H9 (cell line): ENCODE measurements at places on chromosomes 11 and 22. TPM values are rescaled to one million over a fixed set of nuclear protein-coding genes. Genes with fewer than 3 reads are reported as not detected.

C11orf91 gene
- total RNA-seq = not detected in 2 replicates

- no peak overlapping the region for H3K4me3 ChIP-seq
- no peak for DNase-seq
- 0 out of 2 replicates have a peak, but pooled peaks cover 4% of the 10 kb centered on the region for H3K4me1 ChIP-seq
- H3K27me3 ChIP-seq = no peaks in the 10 kb centered on the region
- no peak overlapping the region for H3K27ac ChIP-seq
Measured at GRCh38 chr11:91243051-91243450, 981.6 kb upstream of the FAT3 start.

DNA sequence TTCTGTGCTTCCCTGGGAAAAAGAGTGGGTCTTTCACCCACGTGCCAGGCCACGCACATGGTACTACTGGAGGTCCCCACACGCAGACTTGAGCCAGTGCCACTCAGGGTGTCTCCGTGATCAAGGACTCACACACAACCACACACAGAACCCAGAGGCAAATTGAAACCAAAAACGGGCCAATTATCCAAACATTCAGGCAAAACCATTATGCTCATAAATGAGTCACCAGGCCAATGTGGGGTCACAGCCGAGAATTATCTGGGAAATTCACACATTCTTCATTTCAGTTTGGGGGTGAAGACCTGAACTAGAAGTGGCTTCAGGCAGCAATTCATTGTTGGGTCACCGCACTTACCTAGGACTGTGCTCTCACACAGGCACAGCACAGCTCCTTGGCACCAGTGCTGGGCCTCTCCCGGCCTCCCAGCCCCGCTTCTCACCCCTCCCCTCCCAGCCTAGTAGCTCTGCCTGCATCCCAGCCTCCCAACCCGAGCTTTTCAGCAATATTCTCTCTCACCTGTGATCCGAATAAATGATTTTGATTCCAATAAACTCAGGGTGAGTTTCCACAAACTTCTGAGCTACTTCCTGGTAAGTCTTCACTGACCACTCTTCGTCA is 28.0 kb downstream of the ADA2 start:
- H3K4me1 ChIP-seq = no peaks in the 10 kb centered on the region; the same call in 1 of the 2 replicates
- peaks cover 14% of the 10 kb centered on the region for H3K36me3 ChIP-seq
- H3K27me3 ChIP-seq = no peaks in the 10 kb centered on the region
- H3K27ac ChIP-seq = no peak overlapping the region
- no peak for DNase-seq

CSNK2A3 gene
- 1.7 TPM in 2 replicates for total RNA-seq

GRCh38 chr11:107928767-107929507 is 689 bp downstream of the RAB39A start:
- H3K36me3 ChIP-seq = no peaks in the 10 kb centered on the region
- H3K27ac ChIP-seq = no peak overlapping the region
- DNase-seq = peak; percentile 40
- H3K4me1 ChIP-seq = no peaks in the 10 kb centered on the region; the same call in 1 of the 2 replicates
- H3K27me3 ChIP-seq = no peaks in the 10 kb centered on the region

GALNT18 gene
- 1.5 and 1.7 TPM in 2 replicates for total RNA-seq

TSSK2 gene
- total RNA-seq = not detected in 2 replicates

GRCh38 chr11:8206251-8207079 is 37.6 kb upstream of the RIC3 start:
- H3K27me3 ChIP-seq = no peaks in the 10 kb centered on the region
- no peaks in the 10 kb centered on the region for H3K36me3 ChIP-seq
- H3K4me3 ChIP-seq = no peak overlapping the region
- H3K27ac ChIP-seq = no peak overlapping the region

SOX6 gene
- total RNA-seq = 0.15 TPM in 1 of 2 replicates, not detected in the other

DNA sequence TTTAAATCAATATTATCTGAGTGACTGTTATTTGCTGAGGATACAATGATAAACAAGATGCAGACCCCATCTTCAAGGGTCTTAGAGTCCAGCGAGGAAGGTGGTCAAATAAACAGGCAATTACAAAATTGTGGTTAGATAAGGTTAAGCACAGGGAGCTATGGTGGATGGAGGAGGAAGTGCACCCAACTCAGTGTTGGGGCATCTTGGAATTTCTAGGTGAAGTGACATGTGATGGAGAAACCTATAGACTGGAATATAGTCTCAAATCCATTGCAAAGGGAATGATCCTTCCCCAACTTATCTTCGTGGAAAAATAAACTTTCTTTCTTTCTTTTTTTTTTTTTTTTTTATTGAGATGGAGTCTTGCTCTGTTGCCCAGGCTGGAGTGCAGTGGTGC is 3.4 kb upstream of the PTPRJ start:
- H3K27ac ChIP-seq = no peak overlapping the region
- peaks cover 4% of the 10 kb centered on the region; the same call in 1 of the 2 replicates for H3K4me1 ChIP-seq
- H3K4me3 ChIP-seq = no peak overlapping the region
- no peaks in the 10 kb centered on the region for H3K36me3 ChIP-seq
- DNase-seq = no peak

FAM227A gene
- 3.6 and 4.2 TPM in 2 replicates for total RNA-seq

DNA sequence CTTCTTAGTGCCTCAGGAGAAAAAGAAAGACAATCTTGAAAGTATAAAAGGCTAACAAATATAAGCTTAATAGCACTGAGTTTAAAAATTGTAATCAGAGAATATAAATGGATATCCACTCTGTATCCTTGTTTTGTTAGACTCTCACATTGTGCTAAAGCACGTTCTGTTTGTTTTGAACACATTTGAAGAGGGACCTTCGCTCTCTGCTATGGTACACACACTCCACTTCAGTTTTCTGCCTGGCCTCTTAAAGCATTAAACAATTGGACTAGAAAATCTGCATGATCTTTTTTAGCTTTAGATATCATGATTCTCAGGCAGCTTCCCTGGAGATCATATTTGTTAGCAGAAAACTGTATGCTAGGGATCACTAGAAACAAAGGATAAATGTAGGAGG is 40.3 kb upstream of the PGR start:
- H3K4me1 ChIP-seq = no peaks in the 10 kb centered on the region
- H3K27ac ChIP-seq = no peak overlapping the region
- DNase-seq = no peak
- no peaks in the 10 kb centered on the region for H3K27me3 ChIP-seq
- no peaks in the 10 kb centered on the region for H3K36me3 ChIP-seq

DBX1 gene
- total RNA-seq = 0.15 TPM in 1 of 2 replicates, not detected in the other

RFPL2 gene
- total RNA-seq = not detected in 2 replicates

ALKBH8 gene
- 12.7 and 15.7 TPM in 2 replicates for total RNA-seq

DNA sequence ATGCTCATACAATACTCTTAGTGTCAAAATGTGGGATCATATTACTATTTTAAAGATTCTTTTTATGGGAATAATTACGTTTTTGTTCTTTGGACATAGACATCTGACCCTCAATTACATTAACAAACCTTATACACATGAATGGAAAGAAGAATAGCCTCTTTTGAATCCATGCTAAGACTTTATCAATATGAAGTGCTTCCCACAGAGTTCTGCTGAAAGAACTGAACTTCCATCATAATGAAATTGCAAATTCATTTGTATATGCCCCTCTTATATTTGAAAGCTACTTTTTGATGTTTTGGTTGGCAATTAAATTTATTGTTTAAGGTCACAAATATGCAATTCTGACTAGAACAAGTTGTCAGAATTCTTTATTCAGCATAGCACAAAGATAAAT is 254.9 kb downstream of the TMEM135 start:
- no peak overlapping the region for H3K27ac ChIP-seq
- H3K4me3 ChIP-seq = no peak overlapping the region
- H3K4me1 ChIP-seq = peaks cover 2% of the 10 kb centered on the region; the same call in 1 of the 2 replicates
- no peaks in the 10 kb centered on the region for H3K27me3 ChIP-seq

- DNase-seq = no peak
- H3K27me3 ChIP-seq = no peaks in the 10 kb centered on the region
Measured at GRCh38 chr11:122897606-122898210, 15.1 kb downstream of the JHY start.

DEUP1 gene
- 0.22 TPM in 1 of 2 replicates, not detected in the other for total RNA-seq

OR52N4 gene
- total RNA-seq = not detected in 2 replicates

- DNase-seq = no peak
- H3K36me3 ChIP-seq = peaks cover 9% of the 10 kb centered on the region
- peaks cover 3% of the 10 kb centered on the region; the same call in 1 of the 2 replicates for H3K4me1 ChIP-seq
- H3K27me3 ChIP-seq = no peaks in the 10 kb centered on the region
- H3K27ac ChIP-seq = no peak overlapping the region
- H3K4me3 ChIP-seq = no peak overlapping the region
Measured at GRCh38 chr22:40518840-40519239, 117.7 kb downstream of the MRTFA start.

OR8D4 gene
- not detected in 2 replicates for total RNA-seq

TRPM5 gene
- total RNA-seq = 0.09 TPM in 1 of 2 replicates, not detected in the other

- H3K4me1 ChIP-seq = no peaks in the 10 kb centered on the region
- DNase-seq = no peak
- no peaks in the 10 kb centered on the region; the same call in 1 of the 2 replicates for H3K27me3 ChIP-seq
- no peaks in the 10 kb centered on the region for H3K36me3 ChIP-seq
- no peak overlapping the region for H3K4me3 ChIP-seq
- no peak overlapping the region for H3K27ac ChIP-seq
Measured at GRCh38 chr11:119525180-119525866, 102.4 kb upstream of the THY1 start.
